ENCODE measurements at places on chromosomes 3 and 15. TPM values are rescaled to one million over a fixed set of nuclear protein-coding genes. Genes with fewer than 3 reads are reported as not detected.

The GPR149 gene
- polyA plus RNA-seq = not detected

The TM4SF1 gene
- polyA plus RNA-seq = 257 TPM

The ITGB5 gene
- polyA plus RNA-seq = 328 TPM

The RYR3 gene
- 0.08 TPM for polyA plus RNA-seq

The NUP210 gene
- polyA plus RNA-seq = 1.8 TPM

The CSNK1G1 gene
- 10.2 TPM for polyA plus RNA-seq

The TOPBP1 gene
- 21.5 TPM for polyA plus RNA-seq

The TTC21A gene
- 3.9 TPM for polyA plus RNA-seq

The ATP10A gene
- polyA plus RNA-seq = not detected

The VEPH1 gene
- polyA plus RNA-seq = 11.3 TPM

The ZNF860 gene
- not detected for polyA plus RNA-seq

The DUOXA2 gene
- not detected for polyA plus RNA-seq

The AMT gene
- polyA plus RNA-seq = 21.3 TPM

The CMSS1 gene
- 9.2 TPM for polyA plus RNA-seq

The MYO5C gene
- 1.1 TPM for polyA plus RNA-seq
